ENCODE measurements at places on chromosomes 3 and 15.

GRCh38 chr15:23890218-23890617, 203.1 kb upstream of the NDN start:
- no peak for DNase-seq

GRCh38 chr3:14235003-14235911, 56.6 kb downstream of the LSM3 start:
- no peak for DNase-seq

GRCh38 chr3:185416513-185416912, 53.6 kb downstream of the MAP3K13 start:
- DNase-seq, result no peak

DNA sequence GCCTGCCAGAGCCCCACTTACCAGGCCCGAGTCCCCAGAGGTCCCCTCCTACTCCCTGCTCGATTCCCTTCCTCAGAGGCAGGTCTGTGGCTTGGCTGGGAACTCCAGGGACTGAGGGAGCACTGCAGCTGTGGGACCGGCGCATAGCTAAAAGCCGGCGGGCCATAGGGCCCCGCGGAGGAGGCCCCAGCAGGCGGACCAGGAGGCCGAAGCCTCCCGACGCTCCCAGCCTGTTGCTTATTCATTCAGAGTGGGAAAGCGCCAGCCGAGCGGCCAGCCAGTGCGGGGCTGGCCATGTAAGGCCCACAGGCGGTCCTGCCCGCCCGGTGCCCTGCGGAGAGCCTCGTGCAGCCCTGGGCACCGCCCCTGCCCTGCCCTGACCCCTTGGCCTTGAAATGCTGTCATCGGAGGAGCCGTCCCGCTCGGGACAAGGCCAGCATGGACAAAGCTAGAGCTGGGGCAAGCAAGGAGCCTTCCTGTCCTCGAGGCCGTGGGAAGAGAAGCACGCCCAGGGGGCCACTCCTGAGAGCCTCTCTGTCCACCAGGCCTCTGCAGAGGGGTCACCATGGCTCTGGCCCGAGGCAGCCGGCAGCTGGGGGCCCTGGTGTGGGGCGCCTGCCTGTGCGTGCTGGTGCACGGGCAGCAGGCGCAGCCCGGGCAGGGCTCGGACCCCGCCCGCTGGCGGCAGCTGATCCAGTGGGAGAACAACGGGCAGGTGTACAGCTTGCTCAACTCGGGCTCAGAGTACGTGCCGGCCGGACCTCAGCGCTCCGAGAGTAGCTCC, at the start of gene LOXL1:
Gene LOXL1 (plus strand): TSS at position 244 of the 784 bp plus-strand sequence. CDS start 322 bp downstream, at position 566.
- DNase-seq, result peak; percentile 88

DNA sequence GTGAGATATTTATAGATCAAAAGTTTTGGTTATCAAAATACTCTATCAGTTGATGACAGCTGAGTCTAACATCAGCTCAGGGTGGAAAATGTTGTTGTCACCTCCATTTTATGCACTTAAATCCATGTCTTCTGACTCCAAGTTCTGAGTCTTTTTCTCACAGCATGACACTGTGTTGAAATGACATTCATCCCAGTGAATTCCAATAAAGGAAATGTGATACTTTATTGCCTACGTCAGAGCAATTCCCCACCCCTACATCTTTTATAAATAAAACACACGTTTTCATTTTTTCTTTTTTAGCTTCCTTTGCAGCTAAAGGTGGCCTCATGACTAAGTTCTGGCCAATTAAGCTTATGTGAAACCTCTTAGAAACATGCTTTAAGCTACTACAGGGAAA, 10.7 kb downstream of the DRD3 start:
- no peak for DNase-seq

DNA sequence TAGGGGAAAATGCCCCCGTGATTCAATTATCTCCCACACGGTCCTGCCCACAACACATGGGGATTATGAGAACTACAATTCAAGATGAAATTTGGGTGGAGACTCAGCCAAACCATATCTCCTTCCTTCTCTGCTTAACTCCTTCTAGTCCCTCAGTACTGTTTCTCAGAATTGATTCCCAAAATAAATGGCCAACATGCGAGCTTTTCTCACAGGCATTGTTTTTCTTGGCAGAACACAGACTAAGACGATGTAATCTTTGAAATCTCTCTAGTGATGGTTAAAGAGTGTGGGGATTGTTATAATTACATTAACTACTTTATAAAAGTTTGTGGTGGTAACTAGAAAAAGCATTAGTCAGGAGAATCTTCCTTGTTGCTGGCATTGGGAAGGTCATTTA, 366.5 kb downstream of the LPP start:
- DNase-seq, result peak; percentile 31

- no peak for DNase-seq
Measured at GRCh38 chr15:23411841-23412240, 35.2 kb downstream of the GOLGA6L2 start.

GRCh38 chr15:78290222-78290621, 9.2 kb downstream of the SKIC8 start:
- no peak for DNase-seq

DNA sequence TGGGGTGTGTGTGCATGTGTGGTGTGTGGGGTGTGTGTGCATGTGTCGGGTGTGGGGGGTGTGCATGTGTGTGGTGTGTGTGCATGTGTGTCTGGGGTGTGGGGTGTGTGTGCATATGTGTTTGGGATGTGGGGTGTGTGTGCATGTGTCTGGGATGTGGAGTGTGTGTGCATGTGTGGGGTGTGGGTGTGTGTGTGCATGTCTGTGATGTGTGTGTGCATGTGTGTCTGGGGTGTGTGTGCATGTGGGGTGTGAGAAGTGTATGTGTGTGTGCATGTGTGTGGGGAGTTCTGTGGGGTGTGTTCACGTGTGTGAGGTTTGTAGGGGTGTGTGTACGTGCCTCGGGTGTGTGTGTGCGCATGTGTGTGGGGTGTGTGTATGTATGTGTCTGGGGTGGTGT, 6.7 kb upstream of the OCA2 start:
- DNase-seq, result no peak

- peak; percentile 54 for DNase-seq
Measured at GRCh38 chr3:100603469-100603868, 5.9 kb upstream of the ADGRG7 start.

DNA sequence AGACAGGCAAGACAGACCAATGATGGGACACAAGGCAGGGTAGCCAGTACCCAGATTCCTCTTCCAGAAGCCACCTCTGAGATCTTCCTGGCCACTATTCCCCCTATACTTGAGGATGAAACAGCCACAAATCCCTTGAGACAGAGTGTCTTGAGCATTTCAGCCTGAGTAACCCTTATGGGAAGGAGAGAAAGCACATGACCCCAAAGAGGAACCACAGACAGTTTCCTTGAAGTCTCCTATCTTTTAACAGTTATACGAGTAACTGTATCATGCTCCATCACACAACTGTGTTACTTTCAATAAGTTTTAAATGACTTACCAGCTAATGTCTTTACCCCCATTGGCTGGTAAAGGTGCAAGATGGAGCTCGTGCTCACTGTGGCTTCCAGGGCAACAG, 9.3 kb downstream of the VIPR1 start:
- no peak for DNase-seq

GRCh38 chr3:105809208-105809888, 59.5 kb downstream of the CBLB start:
- DNase-seq, result no peak

DNA sequence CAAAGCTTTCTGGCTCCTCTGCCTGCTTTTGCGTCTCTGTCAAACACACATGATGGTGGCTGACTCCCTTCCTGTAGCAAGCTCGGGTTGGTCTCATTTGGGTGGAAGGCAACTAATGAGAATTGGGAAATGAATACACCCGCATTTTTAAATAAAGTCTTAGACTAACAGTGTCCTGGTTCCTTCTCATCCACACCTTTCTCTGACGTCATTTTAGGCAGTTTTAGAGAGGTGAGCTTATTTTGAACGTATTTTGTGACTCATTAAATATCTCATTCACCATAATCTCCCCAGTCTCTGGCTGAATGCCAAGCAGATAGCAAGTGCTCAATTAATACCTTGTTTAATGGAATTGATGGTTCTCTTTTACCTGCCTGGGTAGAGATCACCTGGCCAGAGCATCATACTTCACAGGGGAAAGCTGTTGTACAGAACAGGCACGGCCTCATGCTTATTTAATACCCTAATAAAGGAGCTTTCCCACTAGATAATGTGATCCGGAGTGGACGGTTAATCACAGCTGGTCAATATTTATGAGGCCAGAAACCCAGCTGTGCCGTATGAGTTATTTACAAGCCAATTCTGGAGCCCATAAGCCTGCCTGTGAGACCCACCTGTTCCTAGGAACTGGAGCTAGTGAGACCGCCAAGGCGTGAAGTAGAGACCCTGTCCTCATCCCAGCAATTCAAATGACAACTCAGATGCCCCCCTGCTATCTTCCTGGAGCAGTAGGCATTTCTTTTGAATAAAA, 149.7 kb upstream of the PROK2 start:
- DNase-seq, result no peak

DNA sequence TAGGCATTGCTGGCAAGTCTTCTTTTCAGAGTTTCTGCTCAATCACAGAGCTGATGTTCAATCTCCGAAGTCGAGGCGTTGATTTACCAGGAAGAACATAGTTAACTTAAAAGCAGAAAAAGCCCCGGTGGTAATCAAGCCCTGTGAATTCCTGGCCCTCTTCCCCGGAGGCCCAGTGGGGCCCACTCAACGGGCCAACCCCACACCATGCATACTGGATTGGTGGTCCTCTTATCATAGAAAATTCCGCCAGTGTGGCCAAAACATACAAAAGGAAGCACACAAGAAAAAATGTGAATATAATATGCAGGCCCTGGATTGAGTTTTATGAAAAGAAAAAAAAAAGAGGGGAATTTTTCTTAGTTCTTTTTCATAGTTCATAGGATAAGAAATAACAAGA, 873.0 kb upstream of the NR2F2 start:
- DNase-seq, result no peak

GRCh38 chr3:168909260-168909659, 754.3 kb downstream of the MECOM start:
- DNase-seq, result no peak

DNA sequence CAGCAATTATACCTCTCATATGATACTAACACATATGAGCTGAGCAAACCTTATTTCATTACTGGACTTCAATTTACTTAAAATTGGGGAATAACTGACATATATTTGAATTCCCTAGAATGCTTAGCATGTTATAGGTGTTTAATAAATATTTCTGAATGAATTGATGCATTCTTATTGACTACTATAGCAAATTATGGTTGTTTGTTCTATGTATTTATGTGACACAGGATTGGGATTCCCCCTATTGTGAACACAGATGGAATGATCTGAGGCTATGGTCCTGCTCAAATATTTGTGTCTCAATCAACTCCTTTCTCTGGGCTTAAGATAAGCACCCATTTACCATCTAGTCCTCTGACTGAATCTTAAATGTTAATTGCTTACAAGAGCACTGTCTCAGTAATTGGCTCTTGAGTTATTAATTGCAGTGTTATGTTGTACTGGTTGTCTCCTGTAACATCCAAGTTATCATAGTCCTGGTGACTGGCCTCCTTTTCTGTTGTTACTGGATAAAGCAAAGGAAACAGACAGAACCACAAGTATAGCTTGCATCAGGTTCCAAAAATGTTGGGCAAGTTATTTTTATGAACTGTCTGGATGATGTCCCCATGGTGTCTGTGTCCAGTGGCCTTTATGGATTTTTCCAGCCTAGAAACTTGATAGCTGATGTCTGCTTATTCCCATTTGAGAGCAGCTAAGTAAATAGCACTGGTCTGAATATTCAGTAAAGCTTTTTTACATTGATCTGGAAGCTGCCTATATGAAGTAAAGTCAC, 2.3 kb upstream of the UACA start:
- DNase-seq, result peak; percentile 49

DNA sequence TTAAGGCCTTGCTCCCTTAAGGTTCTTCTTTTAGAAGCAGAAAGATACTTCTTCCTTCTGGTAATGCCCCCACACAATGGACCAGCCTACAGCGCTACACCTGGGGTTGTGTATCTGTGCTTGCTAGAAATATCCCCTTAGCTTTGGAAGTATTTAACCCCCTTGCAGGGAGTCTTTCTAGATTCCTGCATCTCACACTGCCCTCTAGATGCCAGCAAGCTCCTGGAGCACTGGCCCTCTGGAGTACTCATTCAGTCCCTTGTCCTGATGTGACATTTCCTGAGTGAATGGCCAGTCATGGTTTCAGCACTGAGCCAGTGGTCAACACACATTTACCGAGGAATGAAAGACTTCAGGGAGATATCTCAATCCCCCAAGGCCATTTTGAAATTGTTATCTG, 30.4 kb upstream of the RBP2 start:
- DNase-seq, result no peak

DNA sequence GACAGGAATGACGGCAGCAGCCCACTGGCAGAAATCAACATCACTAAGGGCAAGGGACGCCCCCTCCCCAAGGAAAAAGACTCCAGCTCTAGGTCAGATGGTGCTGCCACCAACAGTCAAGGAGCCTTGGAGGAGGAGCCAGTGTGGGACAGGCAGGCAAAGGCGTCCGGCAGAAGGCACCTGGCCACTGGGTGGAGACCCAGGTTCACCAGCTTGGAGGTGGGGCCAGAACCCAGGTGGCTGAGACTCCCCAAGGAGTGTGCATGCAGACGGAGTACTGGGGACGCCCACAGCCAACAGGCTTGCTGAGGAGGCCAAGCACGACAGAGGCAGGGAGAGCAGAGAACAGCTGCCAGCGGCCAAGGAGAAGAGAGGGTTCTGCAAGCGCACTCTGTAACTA, 35.2 kb downstream of the PTPN23 start:
- no peak for DNase-seq

DNA sequence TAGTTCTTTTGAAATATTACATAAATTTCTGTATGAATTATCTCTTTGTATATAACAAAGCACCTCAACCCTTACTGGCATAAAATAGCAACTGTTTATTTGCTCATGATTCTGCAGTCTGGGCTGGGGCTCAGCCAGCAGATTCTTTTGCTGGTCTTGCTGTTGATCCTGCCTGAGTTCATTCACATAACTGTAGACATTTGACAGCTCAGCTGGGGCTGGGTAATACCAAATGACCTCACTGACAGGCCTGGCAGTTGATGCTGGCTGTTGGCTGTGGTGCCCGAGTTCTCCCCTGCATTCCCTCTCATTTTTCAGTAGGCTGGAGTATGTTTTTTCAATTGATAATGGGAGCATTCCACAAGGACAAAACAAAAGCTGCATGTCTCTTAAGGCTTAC, 449.9 kb upstream of the GOLIM4 start:
- no peak for DNase-seq

- no peak for DNase-seq
Measured at GRCh38 chr15:52042051-52042851, 23.2 kb downstream of the MAPK6 start.

- no peak for DNase-seq
Measured at GRCh38 chr3:13277196-13277813, 142.8 kb downstream of the NUP210 start.

GRCh38 chr3:168782193-168782592, 686.5 kb upstream of the GOLIM4 start:
- DNase-seq, result no peak

DNA sequence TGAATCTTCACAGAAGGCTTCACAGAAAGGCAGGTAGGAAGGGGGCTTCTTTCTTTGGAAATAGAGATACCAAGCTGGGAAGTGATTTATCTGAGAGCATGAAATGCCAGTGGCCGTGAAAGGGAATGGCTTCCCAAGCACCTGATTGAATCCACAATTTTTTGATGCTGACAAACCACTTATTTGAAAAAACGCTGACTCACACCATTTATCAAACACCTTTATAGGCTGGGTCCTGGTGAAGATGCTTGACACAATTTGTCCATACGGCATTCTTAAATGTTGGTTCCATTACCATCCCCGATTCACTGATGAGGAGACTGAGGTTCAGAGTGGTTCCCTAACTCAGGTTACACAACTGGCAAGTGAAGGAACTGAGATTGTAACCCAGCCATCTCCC, 64.1 kb upstream of the POMGNT2 start:
- no peak for DNase-seq
